ENCODE measurements at places on chromosomes 1 and 21. TPM values are rescaled to one million over a fixed set of nuclear protein-coding genes. Genes with fewer than 3 reads are reported as not detected.
A peak's percentile ranks its signal among the peaks of the same experiment; 100 is the strongest.

Gene FGR
- total RNA-seq = 0.10 TPM

Gene LRRC53
- not detected for total RNA-seq

Gene RAB42
- total RNA-seq = not detected

Gene GNG12
- total RNA-seq = 0.05 TPM

Gene PLA2G2D
- 0.35 TPM for total RNA-seq

Gene C4BPB
- 1.1 TPM for total RNA-seq

Gene AIRE
- total RNA-seq = not detected

Gene DCLRE1B
- total RNA-seq = 18.3 TPM

Gene KIAA1614
- not detected for total RNA-seq

Gene GSTM3
- 4.8 TPM for total RNA-seq

Gene FCRL2
- not detected for total RNA-seq

Gene KRTAP21-2
- total RNA-seq = not detected

Gene RAB25
- 1.3 TPM for total RNA-seq

Gene EPS8L3
- total RNA-seq = not detected

Gene KRTAP10-7
- total RNA-seq = not detected

Gene FRRS1
- 0.52 TPM for total RNA-seq

Gene NBPF6
- not detected for total RNA-seq

Gene CFAP57
- total RNA-seq = 0.14 TPM

Gene TMPRSS2
- total RNA-seq = not detected

Gene DMRTA2
- not detected for total RNA-seq

Gene RAVER2
- 2.3 TPM for total RNA-seq

DNA sequence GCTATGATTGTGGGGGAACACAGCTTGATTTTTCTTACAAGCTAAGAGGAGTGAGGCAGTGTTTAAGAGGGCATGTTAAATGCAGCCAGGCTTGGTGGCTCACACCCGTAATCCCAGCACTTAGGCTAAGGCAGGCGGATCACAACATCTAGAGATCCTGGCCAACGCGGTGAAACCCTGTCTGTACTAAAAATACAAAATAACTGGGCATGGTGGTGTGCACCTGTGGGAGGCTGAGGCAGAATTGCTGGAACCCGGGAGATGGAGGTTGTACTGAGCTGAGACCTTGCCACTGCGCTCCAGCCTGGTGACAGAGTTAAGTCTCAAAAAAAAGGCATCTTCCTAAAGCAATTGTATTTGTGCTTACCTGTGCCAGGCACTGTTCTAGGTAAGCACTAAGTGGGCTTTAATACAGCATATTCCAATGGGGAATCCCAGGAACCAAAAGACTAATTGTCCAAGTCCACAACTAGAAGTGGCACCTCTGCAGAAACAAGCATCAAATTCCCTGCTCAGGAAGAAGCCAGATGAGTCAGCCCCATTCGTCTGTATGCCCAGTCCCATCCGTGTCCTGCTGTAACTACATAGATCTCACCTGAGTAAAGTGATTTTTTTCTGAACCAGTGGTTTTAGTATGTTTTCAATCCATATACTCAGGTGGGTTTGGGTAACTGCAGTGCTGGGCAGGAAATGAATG, 4.6 kb downstream of the RCC1 start:
- DNase-seq = peak; percentile 41

DNA sequence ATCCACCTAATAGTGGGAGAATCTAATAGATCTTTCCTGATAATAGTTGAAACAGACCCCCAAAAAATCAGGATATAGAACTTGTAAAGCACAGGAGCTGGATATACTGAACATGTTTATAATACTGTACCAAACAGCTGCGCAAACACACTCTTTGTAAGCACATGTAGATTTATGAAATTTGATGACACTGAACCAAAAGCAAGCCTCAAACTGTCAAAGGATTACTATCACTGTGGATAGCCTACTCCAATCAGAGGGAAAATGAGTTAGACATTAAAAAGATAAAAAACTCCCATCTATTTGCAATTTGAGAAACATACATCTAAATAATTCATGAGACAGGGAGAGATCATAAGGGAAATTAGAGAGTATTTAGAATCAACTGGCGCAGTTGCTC, 26.1 kb downstream of the RCAN3 start:
- DNase-seq = no peak

- peak; percentile 14 for DNase-seq
These were observed 194.8 kb upstream of the HMCN1 start for GRCh38 chr1:185539277-185539943.

- no peak for DNase-seq
These were observed 189.4 kb upstream of the PALMD start for GRCh38 chr1:99456536-99456935.

DNA sequence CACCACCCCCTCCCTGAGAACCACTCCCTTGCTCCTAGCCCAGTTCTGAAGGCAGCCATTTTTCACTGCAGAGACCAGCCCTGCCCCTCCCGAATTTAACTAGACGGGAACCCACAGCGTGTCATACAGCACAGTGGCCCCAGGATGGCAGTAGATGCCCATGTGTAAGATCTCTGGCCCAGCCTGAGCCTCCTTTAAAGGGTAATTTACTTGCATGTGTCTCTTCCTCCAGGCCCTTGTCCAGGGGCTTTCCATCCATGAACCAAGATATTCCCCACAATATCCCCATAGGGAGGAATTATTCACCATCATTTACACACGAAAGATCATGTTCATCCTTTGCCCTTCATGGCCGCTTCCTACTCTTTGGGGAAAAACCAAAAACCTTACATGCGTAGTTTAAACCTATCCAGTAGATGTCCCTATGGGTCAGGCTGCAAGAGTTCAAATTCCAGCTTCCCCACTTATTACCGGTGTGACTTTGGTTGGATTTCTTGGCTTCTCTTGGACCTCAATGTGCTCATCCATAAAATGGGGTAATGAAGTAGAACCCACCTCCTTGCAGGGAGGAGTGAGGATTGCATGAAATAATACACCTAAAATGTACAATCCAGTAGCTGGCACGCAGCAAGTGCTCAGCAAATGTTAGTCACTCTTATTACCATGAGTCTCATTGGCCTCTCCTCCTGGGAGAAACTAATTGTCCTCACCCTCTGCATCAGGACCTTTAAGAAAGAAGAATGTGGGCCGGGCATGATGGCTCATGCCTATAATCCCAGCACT, 4.0 kb upstream of the LACTBL1 start:
- peak; percentile 76 for DNase-seq

GRCh38 chr1:9239622-9240401, 5.2 kb downstream of the H6PD start:
- peak; percentile 73 for DNase-seq

DNA sequence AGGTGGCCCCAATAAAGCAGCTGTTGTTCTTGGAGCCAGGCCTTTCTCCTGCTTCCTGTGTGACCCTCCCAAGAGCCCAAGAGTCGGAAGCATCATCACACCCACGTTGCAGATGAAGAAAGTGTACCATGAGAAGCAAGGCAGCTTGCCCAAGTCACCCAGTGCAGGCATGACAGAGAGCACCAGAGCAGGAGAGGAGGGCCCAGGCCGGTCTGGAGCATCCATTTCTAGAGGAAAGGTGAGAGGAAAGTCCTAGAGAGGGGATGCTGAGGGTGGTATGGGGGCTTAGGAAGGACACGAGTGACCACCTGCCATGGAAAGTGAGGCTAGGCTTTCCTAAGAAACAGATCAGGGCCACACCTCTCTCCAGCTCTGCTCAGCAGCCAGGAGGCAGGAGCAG, 47.0 kb downstream of the C1orf198 start:
- no peak for DNase-seq

DNA sequence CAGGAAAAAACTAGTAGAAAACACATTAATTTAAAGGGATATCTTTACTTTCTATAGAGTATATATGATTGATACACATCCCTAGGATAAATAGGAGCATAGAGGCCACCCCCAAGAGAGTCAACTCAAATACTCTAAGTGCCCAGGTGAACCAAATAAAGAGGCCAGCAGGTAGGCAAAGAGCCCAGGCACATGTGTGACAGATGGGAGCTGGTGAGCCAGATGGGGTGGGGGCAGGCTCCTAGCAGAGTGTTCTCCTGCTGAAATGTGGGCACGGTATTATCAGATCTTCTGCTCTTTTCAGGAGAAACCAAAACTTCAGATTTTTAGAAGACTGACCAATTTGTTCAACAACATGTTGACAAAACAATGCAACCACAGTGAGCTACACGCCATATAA, 333.4 kb upstream of the PKN2 start:
- DNase-seq = no peak

DNA sequence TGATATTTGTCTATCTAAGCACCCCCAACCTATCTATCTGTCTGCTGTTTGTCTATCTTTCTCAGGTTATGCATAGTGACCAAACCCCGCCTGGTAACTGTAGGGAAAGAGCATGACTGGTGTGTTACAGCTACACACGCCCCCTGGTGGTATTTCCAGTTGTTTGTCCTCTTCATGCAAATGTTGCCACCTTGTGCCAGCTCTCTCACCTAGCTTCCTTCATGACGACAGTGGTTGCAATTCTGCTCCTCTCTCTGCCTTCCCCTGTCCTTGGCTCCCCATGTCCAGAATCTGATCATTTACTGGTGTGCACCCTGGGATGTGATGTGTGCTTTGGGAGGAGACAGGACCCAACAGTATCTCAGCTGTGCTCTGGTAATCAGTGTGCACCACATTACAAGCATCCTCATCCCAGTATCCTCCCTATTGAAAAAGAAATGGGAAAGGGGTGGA, 8.1 kb upstream of the INKA2 start:
- DNase-seq = peak; percentile 88

- no peak for DNase-seq
These were observed 25.3 kb downstream of the RBM11 start for GRCh38 chr21:14241297-14241696.

GRCh38 chr1:201350884-201351283, 26.6 kb downstream of the TNNT2 start:
- DNase-seq = no peak

DNA sequence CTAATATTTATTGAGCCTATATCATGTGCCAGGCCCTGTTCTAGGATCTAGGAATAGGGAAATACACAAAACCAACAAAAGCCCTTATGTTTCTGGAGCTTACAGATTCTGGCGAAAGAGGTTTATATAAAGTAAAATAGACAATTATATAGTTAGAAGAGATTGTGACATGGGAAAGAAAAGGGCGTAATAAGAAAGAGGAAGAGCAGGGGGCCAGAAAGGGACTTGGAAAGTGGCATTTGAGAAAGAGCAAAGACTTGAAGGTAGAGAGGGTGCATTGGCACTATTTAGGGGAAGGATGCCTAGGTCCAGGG, 322.5 kb upstream of the FAM78B start:
- no peak for DNase-seq

- no peak for DNase-seq
These were observed 167.8 kb downstream of the PATJ start for GRCh38 chr1:61910035-61910434.

DNA sequence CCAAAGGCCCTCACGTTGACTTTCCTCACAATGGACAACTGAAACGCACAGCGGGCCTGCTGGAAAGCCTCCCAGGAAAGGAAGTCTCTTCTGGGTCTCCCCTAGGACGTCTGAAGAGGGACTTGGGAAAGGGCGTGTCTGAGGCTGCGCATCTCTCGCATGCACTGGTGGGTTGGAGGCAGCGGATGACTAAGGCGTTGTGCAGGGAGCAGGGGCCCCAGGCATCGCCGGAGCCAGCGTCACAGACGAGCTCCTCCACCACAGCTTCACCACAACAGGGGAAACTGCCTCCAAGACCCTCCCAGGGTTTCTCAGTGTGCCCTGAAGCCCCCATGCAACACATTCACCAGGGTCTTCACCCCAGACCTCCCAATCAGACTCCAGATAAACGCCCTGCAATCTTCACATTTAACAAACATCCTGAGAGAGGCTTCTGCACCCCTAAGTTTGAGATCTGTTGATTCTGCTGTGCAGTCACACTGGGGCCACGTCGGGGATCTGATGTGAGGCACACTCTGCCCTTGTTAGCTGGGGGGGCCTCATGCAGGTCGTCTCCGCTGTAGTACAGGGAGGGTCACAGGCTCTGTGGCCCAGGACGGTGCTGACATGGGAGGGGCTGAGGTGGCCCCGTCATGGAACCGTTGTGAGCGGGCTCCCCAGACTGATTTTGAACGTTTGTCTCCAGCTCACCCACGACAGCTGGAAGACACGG, 7.0 kb upstream of the TFF1 start:
- DNase-seq = peak; percentile 45

- no peak for DNase-seq
These were observed 346.1 kb downstream of the LMO4 start for GRCh38 chr1:87674791-87675190.

DNA sequence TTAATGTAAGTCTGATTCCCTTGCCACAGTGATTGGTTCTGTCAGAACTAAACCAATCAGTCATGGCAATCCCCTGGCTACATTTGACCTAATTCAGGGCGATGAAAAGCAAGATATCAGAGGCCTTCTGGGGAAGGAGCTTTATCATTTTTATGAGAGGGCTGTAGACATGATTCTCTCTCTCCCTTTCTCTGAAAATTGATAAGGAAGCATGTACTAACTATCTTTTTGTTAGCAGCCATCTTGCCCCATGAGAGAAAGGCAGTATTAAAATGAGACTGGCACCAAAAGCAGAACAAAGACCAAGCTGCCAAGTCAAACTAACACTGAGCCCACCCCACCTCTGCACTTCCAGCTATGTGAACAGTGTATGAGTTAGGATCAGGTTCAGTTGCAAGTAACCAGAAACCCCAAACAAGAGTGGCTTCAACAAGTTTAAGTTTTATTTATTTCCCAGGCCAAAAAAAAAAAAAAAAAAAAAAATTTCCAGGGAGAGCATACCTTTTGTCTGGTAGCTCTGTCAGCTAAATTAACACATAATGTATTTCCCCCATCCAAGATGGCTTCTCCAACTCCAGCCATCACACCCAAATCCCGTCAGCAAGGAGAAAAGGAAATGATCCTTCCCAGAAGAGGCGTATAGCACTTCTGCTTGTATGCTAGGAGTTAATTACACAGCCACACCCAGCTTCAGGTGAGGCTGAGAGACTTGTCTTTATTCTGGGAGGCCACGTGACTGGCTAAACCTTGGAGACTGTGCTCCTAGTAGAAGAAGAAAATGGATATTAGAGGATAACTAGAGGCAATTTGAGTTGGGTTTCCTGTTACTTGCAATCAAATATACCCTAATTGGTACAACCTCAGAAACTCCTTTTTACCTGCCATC, 105.8 kb upstream of the RALGPS2 start:
- DNase-seq = no peak

- DNase-seq = no peak
These were observed 4.4 kb upstream of the TTC34 start for GRCh38 chr1:2805801-2806430.

DNA sequence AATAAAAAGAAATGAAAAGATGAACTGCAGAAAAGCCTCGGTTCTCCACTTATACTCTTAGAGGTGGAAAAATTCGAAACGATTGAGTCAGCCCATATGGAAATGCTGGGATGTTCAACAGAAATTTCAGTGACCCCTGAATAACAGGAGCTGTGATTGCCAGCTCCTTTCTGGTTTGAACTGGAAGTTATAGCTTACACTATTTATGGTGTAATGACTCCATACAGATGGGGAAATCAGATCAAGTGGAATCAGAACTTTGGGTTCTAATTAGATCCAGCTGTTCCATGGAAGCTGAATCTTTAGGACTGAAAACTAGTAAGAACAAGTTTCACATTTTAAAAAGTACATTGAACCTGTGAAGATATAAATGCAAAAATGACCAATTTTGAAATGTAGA, 569.3 kb upstream of the ZRANB2 start:
- no peak for DNase-seq

Data from activated naive CD4-positive, alpha-beta T cell treated with anti-CD3 and anti-CD28 coated beads for 36 hours (primary cell).